Stimulated activated CD8-positive, alpha-beta memory T cell treated with anti-CD3 and anti-CD28 coated beads, Interleukin-15, amount 100 ng/mL, for 48 hours (primary cell): ENCODE measurements at places on chromosomes 4 and X.

DNA sequence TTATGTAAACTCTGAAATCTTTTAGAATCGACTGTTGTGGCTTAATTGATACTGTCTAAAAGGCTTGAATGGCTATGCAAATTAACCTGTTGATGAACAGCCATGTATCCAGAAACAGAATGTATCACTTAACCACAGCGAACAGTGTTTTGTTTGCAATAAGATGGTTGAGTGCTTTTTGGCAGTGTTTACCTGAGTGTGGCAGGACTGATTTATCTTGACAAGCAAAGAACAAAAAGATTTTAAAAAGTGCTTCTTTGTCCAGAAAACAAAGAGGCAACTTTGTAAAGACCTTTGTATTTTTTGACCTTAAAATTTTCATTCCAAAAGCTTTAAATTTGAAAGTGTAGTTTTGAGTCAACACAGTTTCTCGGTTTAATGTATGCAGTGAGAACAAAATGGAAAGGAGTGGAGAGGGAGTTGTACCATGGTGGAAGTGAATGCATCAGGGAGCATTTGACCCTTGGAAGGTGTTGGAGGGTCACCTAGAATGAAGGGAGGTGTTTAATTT, 18.0 kb downstream of the ARHGAP10 start:
- no peak for DNase-seq

DNA sequence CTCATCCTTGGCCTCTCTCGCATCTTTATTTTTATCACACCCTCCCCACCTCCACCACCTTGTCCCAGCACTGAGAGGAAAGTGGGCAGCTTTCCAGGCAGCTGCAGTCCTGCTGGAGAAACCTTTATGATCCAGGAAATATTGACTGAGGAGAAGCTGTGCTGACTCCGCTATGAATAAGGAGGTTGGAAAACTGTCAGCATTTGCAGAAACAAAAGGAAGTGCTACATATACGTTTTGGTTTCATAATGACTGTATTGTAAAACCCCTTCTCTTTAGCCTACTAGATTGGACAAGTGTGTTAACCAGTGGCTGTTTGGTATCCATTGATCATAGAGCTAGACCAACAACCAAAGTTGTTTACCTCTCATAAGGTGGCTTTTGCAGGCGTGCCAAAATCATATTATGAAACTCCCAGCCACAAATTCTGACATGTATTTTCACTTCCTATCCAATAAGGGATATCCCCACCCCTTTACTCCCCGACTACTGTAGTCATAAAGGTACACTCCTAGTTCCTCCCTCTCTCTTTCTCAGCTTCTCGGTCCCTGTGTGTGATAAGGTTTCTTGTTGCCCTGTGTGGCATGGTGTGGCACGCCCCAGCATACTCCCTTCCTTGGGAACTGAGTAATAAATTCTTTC, 88.4 kb downstream of the GPR143 start:
- DNase-seq = peak; percentile 2

GRCh38 chrX:53768451-53768850, 81.9 kb upstream of the HUWE1 start:
- DNase-seq = no peak

GRCh38 chr4:163087805-163088204, 78.9 kb downstream of the NAF1 start:
- no peak for DNase-seq

DNA sequence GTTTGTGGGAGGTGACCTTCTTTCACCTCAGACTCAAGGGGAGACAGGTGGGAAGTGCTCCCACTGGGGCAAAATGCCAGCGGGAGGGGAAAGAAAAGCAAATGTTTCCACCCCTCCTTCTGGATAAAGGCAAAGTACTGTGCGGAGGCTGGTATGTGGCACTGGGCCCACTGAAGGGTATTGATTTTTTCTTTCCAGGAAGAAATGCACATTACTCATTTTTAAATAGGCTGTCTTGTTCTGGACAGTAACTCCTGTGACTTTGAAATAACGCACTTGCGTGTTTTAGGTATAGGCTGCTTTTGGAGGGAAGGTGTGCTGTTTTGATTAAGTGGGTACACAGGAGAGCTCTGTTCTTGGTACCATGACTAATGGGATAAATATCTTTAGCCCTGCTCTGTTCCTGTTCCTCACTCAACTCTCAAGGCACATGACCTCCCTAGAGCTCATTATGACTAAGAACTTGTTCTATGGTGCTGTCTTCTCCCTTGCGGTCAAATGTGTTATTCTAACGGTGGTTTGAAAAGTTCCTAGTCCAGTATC, 40.7 kb upstream of the MBTPS2 start:
- DNase-seq = no peak
